ENCODE measurements at places on chromosomes 2 and 18.

- no peak for DNase-seq
These were observed 410.3 kb downstream of the LRATD1 start for GRCh38 chr2:15042801-15043217.

- DNase-seq: no peak
These were observed 127.8 kb downstream of the NXPH2 start for GRCh38 chr2:138652378-138652777.

GRCh38 chr2:45930396-45930792, 278.9 kb downstream of the PRKCE start:
- DNase-seq: no peak

GRCh38 chr18:6757931-6758330, 28.4 kb downstream of the ARHGAP28 start:
- DNase-seq: no peak

GRCh38 chr2:50875561-50875960, 156.4 kb downstream of the NRXN1 start:
- no peak for DNase-seq

DNA sequence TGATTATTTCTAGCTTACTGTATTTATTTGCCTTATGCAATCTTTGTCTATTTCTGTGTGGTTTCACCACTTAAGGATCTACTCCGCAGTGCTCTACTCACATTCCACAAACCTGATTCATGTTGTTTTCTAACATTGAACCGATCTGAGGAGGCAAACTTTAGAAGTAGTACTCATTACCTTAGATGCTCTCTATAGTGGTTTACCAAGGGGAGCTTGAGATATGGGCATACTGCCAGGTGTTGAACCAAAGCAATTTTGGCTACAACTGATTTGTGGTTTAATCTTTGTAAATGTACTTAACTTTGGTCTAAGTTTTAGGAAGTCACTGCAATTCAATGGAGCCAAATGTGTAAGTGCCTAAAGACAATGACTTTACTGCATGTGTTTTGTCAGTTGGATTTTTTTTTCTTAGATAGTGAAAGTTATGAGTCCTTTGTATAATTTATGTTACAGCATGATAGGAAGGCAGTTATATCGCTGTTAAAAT, 50.1 kb downstream of the MAP2 start:
- no peak for DNase-seq

Measured in activated CD4-positive, CD25-positive, alpha-beta regulatory T cell treated with anti-CD3 and anti-CD28 coated beads, Interleukin-2, amount 50 U/mL, for 72 hours (primary cell).